NCI-H446 treated with DMSO at 0.1 percent for 48 hours (cell line): ENCODE measurements at places on chromosomes 11 and 22.

DNA sequence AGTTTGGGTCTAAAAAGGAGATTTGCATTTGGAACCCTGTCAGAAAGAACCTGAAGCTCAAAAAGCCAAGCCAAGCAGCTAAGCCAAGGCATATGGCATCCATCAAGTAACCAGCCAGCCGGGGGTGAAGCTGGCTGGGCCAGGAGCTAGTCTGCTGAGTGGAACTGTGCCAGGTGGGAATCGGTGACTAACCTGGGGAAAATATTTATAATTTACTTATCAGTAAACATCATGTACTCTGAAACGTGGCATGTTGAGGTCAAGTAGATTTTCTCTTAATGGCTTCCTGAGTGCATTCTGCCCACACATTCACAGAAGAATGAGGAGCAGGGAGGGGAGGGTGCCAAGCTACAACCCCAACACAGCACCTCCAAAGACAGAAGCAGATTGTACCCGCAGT, 70.5 kb upstream of the SESN3 start:
- peak; percentile 56 for DNase-seq

- peak; percentile 70 for DNase-seq
These were observed 126.3 kb downstream of the COMMD9 start for GRCh38 chr11:36162883-36163434.

- DNase-seq: no peak
These were observed 566.6 kb downstream of the TMEM135 start for GRCh38 chr11:87604350-87604749.

DNA sequence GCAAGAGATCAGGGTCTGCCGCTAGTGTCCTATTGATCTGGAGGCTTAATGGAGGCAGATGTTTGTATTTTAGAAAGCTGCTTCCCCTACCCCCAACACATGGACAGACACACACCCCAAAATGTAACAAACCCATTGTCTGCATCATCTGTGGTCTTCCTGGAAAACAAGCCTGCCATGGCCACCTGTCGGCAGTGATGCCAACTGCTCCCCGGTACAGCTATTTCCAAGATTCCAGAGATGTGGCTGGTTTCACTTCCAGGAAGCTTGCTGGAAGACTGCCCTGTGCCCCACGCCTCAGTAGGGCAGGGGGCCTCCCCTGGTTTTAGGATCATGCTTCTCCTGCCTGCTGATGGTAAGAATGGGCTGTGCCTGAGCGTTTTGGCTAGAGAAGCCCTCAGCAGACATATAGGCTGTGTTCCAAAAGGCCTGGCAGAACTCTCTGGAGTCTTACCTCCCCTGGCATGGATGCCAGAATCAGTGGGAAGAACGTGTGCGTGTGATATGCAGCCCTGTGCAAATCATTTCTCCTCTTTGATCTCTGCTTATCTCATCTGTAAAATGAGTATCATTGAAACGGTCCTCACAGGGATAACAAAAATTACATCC, 108.6 kb downstream of the FBXO7 start:
- no peak for DNase-seq

DNA sequence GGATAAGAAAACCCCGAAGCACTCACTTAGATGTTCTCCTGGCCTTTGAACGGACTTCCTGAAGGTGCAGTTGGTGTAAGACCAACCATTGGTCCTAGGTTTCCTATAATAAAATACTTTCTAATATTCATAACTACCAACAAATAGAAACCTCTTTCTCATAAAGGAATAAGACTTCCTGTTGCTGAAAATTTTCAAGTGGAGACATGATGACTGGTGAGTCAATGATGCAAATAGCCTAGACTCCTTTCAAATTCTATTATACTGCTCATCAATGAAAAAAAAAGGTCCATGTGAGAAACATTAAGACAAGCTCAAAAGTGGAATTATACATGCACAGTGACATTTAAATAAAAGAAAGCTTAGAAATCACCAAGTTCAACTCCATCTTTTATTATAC, 862.8 kb downstream of the FAM181B start:
- DNase-seq: no peak

GRCh38 chr11:71995726-71996291, 2.9 kb upstream of the IL18BP start:
- no peak for DNase-seq

GRCh38 chr11:31259797-31260196, 109.7 kb downstream of the DCDC1 start:
- DNase-seq: peak; percentile 90

GRCh38 chr11:122917311-122917710, 34.8 kb downstream of the JHY start:
- DNase-seq: no peak

- DNase-seq: no peak
These were observed 1.4 kb downstream of the PATZ1 start for GRCh38 chr22:31344578-31345330.
